Occipital lobe (tissue), 3 donors: ENCODE measurements at places on chromosomes 1 and 21.

DNA sequence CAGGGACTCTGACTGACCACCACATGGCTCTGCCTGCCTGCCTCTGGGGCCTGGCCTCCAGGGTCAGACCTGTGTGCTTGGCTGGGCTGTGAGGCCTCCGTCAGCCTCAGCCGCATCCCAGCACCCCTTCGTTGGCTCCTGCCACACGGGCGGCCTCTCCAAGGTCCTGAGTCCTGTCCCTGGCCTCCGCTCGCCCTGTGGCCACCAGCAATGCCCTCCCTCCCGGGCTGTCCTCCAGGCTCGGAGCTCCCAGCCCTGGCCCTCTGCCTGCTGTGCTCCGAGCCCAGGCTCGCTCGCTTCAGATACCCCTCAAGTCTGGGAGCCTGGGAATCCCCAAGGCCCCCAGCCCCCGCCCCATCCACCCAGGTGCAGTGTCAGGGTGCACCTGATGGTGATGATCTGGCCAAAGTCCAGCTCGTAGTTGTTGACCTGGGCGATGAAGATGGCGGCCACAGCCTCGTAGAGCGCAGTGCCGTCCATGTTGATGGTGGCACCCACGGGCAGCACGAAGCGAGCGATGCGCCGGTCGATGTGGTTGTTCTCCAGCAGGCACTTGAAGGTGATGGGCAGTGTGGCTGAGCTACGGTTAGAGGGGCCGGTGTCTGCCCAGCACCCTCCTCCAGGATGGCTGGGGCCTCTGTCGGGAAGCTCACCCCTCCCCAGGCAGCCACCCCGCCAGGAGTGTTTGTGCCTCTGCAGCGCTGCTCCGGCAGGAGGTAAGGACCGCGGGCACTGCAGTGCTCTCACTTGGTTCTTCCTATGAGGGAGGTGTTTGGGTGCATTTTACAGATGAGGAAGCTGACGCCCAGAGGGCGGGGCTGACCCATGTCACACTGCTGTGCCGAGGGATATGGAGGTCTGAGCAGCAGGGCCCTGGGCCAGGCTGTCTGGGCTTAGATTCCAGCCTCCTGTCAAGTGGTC is 28.5 kb downstream of the PODN start:
- no peak for DNase-seq

DNA sequence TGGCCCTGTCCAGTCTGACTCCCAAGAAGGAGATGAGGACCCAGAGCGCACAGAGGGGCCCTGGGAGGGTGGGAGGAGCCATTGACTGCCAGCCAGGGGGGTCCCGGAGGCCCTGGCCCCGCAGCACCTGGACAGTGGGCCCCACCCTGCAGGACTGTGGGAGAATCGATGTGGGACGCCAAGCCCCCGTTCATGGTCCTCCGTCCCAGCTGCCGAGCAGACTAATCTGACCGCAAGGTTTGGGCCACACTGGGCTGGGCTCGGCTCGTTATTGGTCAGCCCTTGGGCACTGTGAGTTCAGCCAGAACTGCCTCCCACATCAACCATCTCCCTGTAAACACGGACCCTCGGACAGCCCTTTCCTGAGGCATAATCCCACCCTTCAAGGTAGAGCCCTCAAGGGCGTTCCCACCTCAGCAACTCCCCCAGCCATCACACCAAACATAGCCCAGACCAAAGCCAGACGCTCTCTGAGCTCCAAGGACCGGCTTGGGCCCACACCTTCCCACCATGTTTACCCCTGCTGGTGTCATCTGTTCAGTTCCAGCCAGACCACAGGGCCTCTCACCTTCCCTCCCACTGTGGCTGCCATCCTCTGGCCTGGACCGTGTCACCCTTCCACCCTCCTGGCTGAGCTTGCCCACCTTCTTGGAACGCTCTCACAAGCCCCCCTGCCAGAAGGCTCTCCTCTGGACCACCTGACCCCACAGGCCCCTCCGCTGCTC is 16.2 kb upstream of the POFUT2 start:
- DNase-seq = no peak

DNA sequence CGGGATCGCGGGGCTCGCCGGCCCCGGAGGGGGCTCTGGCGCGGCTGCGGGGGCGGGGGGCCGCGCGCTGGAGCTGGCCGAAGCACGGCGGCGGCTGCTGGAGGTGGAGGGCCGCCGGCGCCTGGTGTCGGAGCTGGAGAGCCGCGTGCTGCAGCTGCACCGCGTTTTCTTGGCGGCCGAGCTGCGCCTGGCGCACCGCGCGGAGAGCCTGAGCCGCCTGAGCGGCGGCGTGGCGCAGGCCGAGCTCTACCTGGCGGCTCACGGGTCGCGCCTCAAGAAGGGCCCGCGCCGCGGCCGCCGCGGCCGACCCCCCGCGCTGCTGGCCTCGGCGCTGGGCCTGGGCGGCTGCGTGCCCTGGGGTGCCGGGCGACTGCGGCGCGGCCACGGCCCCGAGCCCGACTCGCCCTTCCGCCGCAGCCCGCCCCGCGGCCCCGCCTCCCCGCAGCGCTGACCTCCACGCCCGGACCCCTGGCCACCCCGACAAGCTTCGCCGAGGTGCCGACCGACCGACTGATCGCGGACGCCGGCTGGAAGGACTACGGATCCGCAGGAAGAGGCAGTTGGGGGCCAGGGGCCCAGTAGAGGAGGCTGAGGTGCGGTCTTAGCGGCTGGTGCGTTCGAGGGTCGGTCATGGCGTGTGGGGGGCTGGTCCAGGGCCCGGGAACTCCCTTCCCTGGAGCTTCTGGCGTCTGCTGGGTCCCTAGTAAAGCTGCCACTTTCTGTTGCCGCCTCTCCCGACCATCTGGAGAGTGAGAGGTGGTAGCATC is 711 bp downstream of the TRNP1 start:
- DNase-seq = no peak

GRCh38 chr1:214838351-214838750 is 235.4 kb downstream of the CENPF start:
- no peak for DNase-seq

DNA sequence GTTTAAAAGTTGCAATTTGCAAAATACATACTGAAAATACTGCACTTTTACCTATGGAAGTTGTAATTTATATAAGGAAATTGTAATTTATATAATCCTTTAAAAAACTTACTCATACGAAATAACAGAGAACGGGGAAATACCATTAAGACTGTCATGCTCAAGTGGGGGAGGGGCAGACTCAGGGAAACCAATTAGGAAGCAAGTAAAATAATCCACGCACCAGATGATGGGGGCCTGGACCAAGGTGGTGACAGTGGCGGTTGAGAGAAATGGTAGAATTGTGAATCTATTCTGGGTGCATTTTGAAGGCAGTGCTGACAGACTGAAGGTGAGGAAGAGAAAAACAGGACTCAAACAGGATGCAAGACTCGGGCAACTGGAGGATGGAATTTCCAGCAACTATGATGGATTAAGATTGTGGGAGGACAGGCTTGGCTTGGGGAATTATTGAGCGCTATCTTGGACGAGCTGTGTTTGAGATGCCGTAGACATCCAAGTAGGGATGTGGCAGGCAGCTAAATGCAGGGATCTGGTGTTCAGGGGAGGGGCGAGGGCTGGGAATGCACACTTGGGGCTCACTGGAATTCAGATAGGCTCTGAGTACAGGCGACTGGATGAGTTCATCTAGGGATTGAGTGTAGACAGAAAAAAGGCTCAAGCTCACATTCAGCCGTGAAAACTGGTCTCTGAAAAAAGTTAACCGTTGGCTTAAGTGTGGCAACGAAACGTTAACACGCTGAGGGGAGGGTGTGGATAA is 977 bp downstream of the LCA5L start:
- DNase-seq = no peak

GRCh38 chr1:26529655-26530409 is at the start of gene RPS6KA1:
Gene RPS6KA1 (plus strand): TSS chr1:26529761. CDS start chr1:26529921, 160 bp downstream.
- DNase-seq = peak; percentile 50

DNA sequence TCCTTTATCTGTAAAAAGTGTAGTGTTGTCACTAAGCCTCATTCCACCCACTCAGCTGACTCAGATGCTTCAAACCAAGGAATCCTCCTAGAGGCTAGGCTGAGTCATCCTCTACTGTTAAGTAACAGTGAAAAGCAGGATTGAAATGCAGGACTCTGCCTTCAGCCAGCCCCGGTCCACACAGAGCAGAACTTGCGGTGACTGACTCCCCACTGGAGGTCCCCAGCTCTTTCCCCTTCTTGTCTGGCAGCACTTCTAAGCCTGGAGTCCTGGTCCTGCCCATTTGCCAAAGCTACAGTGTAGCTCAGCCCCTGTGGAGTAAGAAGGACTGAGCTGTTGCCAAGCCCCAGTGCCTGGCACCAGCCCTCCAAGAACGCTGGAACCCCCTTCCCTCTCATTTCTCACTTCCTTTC is 1.7 kb downstream of the RAB7B start:
- DNase-seq = peak; percentile 49

- no peak for DNase-seq
These were observed 11.0 kb downstream of the ZNF687 start for GRCh38 chr1:151293093-151293492.

GRCh38 chr1:175150596-175151319 is 41.8 kb downstream of the KIAA0040 start:
- peak; percentile 25 for DNase-seq

- no peak for DNase-seq
These were observed 439.8 kb upstream of the RUNX1 start for GRCh38 chr21:35488946-35489345.

GRCh38 chr1:68183895-68184294 is 48.4 kb downstream of the WLS start:
- no peak for DNase-seq

- no peak for DNase-seq
These were observed 12.0 kb upstream of the COL16A1 start for GRCh38 chr1:31715873-31716220.

DNA sequence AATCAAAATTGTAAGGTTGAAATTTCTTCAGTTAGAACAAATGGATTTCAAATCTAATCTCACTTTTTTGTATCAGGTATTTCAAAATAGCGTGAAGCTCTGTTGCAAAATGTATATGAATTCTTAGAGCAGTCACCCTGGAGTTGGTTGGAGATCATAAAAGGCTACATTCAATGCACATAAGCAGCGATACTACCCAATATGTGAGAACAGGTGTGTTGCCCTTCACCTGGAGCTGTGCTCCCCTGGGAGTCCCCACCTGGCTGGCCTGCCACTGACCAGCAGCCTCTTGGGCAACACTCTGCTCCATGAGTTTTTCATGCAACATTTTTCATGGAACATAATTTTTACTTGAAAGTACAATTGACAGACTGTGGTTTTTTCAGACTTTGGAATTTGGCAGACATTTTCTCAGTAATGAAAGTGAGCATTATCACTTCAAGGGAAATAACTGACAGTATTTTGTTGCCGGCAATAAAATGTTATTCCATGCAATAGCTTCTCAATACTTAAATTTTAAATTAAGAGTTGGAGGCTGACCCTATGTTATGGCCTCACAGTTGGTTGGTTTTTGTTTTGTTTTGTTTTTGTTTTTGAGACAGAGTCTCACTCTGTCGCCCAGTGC is 95.1 kb downstream of the ST3GAL3 start:
- DNase-seq = no peak

DNA sequence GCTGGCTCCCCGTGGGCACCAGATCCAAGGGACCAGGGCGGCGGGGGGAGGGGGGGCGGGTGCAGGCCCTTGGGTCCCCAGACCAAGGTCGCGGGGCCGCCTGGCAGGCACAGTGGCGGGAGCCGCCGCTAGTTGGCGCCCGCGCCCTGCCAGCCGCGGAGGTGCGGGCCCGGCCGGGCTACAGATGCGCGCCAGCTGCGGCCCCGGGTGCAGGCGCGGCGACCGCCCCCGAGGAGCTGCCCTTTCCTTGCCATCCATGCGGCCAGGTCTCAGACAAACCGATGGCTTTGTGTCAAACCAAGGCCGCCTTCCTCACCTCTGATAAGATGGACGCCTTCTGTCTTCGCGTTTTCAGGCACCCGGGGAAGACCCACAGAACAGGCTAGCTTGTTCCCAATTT is 2.2 kb upstream of the RUNX3 start:
- DNase-seq = no peak

- no peak for DNase-seq
These were observed 95.6 kb upstream of the C1orf87 start for GRCh38 chr1:60169206-60169605.
